Activated gamma-delta T cell (primary cell): ENCODE measurements at places on chromosomes 3 and 15.

DNA sequence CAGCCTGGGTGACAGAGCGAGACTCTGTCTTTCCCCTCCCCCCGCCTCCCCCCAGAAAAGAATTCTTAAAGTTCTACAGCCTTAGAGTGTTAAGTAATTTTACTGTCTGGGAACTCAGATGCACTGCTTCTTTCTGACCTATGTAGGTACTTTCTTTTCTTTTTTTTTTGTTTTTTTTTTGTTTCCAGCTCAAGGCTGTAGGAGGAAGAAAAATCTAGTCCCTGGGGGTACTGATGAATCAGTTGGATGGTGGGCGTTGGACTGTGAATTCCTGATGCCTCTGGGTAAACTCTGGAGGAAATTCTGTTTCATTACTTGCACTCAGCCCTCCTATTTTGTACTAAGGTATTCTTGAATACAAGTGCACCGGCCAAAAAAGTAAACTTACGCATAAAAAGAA, 10.8 kb downstream of the GHRL start:
- no peak for DNase-seq

DNA sequence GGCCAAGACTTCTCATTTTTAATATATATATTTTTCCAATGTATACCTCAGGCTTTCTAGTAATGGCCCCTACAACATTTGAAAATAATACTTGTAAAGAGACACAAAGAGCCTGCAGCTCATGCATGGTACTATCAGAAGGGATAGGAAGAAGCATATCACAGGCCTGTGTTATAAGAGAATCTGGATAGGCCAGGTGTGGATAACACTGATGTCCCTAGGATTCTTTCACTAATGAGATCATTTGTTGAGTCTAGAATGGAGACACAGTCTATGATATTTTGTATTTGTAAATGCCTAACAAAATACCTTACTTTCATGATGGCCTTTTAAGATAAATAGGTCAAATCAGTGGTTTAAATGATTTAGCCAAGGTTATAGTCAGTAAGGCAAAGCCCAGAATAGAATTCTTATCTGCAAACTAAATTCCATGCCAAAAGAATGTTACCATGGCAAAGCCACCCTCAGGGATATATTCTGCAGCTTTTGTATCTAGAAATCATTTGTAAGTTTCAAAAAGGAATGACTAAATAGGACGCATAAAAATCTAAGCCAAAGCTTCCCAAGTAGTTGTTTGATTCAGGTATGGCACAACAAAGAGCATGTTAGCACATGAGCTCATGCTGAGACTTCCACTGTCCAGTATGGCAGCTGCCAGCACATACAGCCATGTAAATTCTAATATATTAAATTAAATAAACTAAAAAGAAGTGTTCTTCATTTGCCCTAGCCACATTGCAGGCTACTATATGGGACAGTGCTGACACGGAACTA, 10.0 kb downstream of the DCP1A start:
- no peak for DNase-seq

DNA sequence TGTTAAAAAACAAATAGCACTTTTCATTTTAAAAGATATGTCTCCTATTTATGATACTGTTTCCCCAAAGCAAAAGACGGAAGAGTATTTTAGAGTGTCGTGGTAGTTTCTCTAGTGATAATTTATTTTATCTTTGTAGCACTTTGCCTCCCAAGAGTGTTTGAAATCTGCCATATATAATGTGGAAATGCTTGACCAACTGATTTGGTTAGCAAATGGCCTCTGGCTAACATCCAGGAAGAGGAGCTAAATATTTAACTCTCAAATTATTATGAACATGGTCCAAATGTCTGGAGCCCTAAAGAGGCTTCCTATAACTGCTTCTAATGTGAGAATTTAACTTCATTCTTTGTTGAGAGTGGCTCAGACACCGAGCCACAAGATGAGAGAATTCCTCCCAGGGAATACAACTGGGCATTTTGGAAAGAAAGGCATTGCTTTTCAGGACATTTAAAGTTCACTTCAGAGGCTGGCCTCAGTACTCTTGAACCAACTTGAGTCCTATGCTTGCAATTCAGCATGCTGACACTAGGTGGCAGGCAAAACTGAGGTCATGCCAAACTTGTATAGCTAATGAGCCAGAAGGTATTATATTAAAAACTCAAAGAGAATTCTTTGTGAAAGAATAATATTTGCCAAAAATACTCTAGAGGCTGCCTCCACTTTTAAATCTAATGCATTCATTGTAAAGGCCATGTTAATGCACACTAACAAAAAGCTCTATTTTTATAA, 104.5 kb downstream of the RARB start:
- DNase-seq: no peak

GRCh38 chr3:41363830-41364523, 164.7 kb downstream of the CTNNB1 start:
- no peak for DNase-seq

DNA sequence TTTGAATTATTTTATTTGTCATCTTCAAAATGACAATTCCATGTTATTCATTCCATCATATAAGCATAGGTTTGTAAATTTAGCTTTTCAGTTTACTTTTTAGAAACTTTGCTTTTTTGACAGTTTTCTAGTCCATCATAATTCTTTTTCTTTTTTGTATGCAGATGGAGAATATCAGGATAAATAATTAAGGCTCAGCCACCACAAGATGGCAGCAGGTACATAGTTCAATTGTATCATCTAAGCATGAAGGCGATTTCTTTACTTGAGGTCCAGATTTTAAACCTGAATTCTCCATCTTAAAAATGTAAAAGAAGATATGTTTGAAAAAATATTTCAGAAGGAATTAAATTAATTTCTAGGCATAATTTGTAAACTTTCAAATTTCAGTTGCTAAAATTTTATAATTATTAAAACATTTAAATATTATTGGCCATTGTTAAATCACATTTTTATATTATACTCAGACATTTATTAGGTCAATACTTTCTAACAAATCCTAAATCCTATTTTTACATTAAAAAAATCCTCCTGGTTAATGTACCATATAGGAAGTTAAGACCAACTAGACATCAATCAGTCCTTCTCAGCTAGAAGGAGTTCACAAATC, 15.1 kb downstream of the PLSCR5 start:
- no peak for DNase-seq

- DNase-seq: no peak
Measured at GRCh38 chr3:195209847-195210265, 61.1 kb downstream of the XXYLT1 start.

DNA sequence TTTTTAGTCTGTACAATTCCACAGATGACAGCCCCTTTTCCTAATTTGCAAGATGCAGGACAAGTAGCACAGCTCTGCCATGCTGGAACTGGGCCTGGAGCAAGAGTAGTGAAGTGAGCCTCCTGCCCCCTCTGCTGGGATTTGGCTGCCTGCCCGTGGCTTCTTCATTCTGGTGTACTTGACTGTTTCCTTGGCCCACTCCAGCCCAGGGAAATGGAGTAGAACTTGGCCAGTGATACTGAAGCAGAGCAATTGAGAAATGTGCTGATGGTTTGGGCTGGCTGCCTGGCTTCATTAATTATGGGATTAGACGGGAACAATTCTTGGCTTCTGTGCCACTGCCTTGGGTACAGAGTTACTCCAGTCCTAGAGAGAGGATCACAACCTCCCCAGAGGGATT, 2.8 kb downstream of the GPD1L start:
- no peak for DNase-seq

GRCh38 chr15:90208356-90208755, 7.2 kb downstream of the SEMA4B start:
- no peak for DNase-seq

GRCh38 chr3:33312361-33312760, 35.1 kb downstream of the FBXL2 start:
- DNase-seq: no peak

- DNase-seq: no peak
Measured at GRCh38 chr3:46893763-46894162, 16.2 kb downstream of the PTH1R start.

DNA sequence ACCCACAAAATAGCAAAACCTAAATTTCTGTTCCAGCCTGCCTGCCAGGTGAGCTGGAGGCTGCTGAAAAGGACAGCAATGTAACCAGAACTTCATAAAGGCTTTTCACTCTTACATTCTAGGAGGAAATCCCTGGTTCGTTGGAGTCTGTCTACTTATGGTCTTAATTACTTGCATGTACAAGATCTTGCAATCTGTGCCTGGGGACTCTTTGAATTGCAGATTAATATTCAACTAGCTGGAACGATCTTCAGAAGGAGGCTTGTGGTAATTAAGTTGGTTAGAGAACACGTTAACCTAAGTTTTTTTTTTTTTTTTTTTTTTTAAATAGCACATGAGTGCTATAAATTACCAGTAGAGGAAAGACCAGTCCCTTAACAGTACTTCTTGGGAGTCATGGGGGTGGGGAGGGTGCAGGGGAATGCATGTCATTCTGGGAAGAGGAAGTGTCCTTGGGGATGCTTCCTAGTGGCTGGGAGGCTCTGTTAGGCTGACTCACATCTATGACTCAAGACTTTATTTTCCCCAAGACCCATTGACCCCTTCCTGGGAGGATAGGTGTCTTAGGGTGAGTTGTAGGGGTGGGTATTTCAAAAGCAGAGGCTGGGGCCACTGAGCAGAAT, 139.8 kb downstream of the RAB11A start:
- DNase-seq: no peak

GRCh38 chr15:67043939-67044771, 21.2 kb upstream of the SMAD3 start:
- no peak for DNase-seq

DNA sequence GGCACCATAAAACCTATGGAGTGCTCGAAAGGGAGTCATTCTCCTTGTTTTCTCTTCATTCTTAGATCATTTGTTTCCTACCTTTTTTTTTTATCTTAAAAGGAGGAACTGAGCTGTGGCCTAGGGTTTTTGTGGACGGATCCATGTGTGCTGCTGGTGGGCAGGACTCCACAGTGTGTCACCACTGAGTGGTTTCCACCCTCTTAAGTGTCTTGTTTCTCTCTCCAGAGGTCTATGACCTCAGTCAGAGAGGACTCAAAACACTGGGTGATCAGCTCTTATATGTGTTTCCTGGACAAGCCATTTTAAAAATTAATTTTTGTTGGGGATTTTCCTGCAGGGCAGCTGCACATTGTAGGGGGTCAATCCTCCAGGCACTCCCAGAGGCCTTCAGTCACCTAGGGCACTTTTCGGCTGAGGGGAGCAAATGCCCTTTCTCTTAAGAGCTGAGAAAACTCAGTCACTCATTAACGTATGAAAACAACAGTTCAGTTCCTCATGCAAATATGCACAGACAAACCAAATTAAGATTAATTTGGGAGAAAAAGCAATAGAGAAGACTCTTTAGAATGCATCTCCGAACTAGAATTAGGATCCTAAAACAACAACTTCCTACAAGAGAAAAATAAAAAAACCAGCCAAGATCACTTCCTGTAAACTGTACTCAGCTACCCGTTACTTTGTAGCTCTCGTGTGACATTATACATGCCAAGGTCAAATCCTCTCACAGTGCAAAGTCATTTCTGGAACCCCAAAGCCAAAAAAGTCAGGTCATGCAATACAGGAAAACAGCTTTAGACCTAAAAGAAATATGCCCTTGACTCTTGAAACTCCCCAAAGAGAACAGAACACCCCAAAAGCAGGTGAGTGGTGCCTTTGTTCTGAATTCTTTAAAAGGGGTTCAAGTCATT, 27.6 kb upstream of the FAM3D start:
- DNase-seq: no peak

DNA sequence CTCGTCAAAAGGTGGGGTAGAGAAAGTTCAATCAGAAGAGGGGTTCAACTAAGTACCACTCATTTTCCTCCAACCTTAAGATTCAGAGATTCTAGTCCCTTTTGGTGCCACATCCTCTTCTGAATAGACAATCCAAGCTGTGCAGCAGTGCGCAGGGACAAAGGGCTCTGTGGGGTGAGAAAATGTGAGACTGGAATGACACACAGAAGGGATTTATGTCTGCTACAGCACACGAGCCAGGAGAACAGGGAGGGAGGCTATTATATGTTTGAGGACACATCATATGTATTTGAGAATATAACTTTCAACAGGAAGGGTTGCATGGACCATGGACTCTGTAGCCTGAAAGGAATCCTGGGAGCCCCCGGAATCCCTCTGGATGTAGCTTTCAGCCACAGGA, 33.0 kb downstream of the LSM3 start:
- DNase-seq: no peak

- DNase-seq: no peak
Measured at GRCh38 chr3:17686613-17687012, 55.8 kb downstream of the TBC1D5 start.
